ENCODE measurements at places on chromosomes 12 and 14.

- H3K4me3 ChIP-seq: no peak overlapping the region
- H3K27me3 ChIP-seq: no peaks in the 10 kb centered on the region
- no peak overlapping the region for H3K27ac ChIP-seq
- H3K36me3 ChIP-seq: no peaks in the 10 kb centered on the region
Measured at GRCh38 chr14:89600950-89601826, 184.2 kb upstream of the FOXN3 start.

DNA sequence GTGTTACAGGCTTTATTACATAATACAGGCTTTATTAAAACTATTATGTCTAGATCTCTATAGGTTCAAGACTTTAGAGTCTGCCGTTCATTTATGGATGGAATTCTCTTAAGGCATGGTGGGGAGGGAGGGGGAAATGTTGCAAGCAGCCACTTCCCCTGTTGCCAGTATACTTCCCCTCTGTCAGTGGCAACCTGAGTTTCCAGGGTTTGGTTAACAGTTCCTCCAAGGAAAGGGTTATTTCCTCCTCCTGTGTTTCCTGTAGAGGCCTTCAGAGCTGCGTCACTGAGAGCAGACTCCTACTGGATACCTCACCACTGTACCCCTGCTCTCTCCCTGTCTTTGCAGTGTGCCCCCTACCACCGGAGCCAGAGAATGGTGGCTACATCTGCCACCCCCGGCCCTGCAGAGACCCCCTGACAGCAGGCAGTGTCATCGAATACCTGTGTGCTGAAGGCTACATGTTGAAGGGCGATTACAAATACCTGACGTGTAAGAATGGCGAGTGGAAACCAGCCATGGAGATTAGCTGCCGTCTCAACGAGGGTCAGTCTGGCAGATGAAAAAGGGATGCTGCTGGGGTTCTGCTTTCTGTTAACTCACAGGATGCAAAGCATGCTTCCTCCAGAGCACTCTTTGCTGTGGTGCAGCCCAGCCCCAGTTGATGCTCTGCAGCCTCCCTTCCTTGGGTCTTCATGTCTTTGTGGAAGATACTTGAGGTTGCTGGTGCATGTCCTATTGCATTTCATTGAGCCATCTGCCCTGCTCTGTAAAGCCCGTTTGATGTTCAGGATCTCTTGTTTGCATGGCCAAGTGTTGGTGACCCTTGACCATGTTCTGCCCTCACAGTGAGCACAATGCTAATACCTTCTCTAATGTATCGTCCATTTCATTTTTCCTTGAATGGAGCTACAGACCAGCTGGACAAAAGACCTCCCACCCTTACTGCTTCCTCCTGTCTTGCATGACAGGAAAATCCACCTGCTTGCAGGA lies 63.6 kb upstream of the SRSF5 start:
- DNase-seq: no peak
- no peak overlapping the region for H3K27ac ChIP-seq
- no peaks in the 10 kb centered on the region for H3K36me3 ChIP-seq
- peaks cover 7% of the 10 kb centered on the region for H3K4me1 ChIP-seq

GRCh38 chr14:70097576-70098249 lies 91.0 kb downstream of the SLC8A3 start:
- no peak overlapping the region for H3K27ac ChIP-seq
- no peak for DNase-seq
- no peaks in the 10 kb centered on the region for H3K36me3 ChIP-seq
- no peak overlapping the region for H3K4me3 ChIP-seq
- H3K27me3 ChIP-seq: no peaks in the 10 kb centered on the region

DNA sequence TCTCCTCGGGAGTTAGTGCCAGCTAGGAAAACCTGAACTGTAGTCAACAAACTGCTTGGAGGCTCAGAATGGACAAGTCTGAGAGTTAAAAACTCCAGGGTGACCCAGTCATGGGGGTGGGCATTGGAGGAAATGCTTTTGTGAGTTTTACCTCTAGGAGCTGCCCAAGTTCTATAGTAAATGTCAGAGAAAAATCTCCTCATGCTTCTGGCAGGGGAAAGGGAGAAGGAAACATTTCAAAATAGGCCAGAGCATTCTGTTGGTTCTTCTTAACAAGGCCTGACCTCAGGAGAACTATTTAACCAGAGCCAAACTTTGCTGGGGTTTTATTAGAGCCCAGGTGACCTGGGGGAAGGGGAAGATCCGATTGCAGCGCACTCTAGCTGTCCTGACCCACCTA lies 12.3 kb downstream of the NINJ2 start:
- no peaks in the 10 kb centered on the region for H3K36me3 ChIP-seq
- no peak for DNase-seq
- no peak overlapping the region for H3K27ac ChIP-seq

- no peaks in the 10 kb centered on the region for H3K36me3 ChIP-seq
- no peak for DNase-seq
- no peak overlapping the region for H3K27ac ChIP-seq
- no peaks in the 10 kb centered on the region for H3K27me3 ChIP-seq
- no peaks in the 10 kb centered on the region for H3K4me1 ChIP-seq
Measured at GRCh38 chr12:66048835-66049537, 81.6 kb downstream of the LLPH start.

- no peaks in the 10 kb centered on the region for H3K4me1 ChIP-seq
- peak; percentile 94 for DNase-seq
- peak within 1 kb of the TSS; percentile 89 for H3K27ac ChIP-seq
Measured at GRCh38 chr14:61761959-61762786, at the start of gene SNAPC1. Gene SNAPC1, plus strand, starts transcription at chr14:61762420. Its CDS starts 41 bp downstream, at chr14:61762461.

GRCh38 chr12:45336762-45337596 lies 121.1 kb downstream of the ANO6 start:
- H3K36me3 ChIP-seq: no peaks in the 10 kb centered on the region
- no peak for DNase-seq
- H3K4me1 ChIP-seq: no peaks in the 10 kb centered on the region
- no peak overlapping the region for H3K4me3 ChIP-seq

GRCh38 chr12:102010265-102010994 lies 51.4 kb downstream of the WASHC3 start:
- H3K36me3 ChIP-seq: no peaks in the 10 kb centered on the region
- no peak for DNase-seq
- no peak overlapping the region for H3K27ac ChIP-seq
- H3K4me1 ChIP-seq: no peaks in the 10 kb centered on the region
- H3K27me3 ChIP-seq: no peaks in the 10 kb centered on the region

- DNase-seq: no peak
- no peaks in the 10 kb centered on the region for H3K4me1 ChIP-seq
- no peak overlapping the region for H3K27ac ChIP-seq
- H3K4me3 ChIP-seq: no peak overlapping the region
- peaks cover 11% of the 10 kb centered on the region for H3K36me3 ChIP-seq
Measured at GRCh38 chr12:112178796-112179195, 53.4 kb downstream of the TRAFD1 start.

- no peak for DNase-seq
- no peaks in the 10 kb centered on the region for H3K4me1 ChIP-seq
- no peak overlapping the region for H3K4me3 ChIP-seq
- no peaks in the 10 kb centered on the region for H3K36me3 ChIP-seq
Measured at GRCh38 chr14:59772233-59772632, 98.3 kb downstream of the RTN1 start.

DNA sequence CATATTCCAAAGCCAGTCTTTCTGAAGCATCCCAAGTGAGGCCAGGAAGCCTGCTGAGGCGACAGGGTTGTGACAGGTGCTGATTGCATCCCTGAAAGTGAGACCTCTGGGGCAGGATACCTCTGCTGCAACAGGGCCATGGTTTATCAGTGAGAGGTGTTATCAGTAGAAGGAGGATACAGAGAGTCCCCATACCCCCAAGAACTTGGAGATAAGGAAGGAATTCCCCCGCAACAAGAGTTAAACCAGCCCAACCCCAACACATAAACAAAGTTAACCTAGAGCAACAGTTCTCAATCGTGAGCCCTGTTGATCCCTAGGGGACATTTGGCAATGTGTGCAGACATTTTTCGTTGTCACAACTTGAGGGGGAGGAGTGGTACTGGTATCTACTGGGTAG lies 233.1 kb upstream of the NOS1 start:
- no peak overlapping the region for H3K27ac ChIP-seq
- no peak overlapping the region for H3K4me3 ChIP-seq
- H3K36me3 ChIP-seq: no peaks in the 10 kb centered on the region

DNA sequence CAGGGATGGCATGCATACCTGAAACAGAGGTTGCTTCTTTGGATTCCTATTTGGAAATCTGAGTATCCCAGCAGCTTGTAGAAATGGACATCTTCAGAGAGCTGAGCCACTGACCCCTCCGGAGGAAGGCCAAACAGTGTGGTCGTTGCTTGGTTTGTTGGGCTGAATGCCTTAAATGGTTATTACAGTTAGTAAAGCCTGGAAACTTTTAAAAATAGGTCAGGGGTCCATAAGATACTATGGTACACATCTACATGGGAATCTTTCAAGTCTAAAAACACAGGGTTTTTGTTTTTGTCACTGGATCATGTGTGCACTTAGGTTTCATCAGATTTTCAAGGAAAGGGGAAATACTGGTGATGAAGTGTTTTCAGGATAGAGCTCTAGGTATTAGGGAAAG lies 7.7 kb downstream of the DYRK2 start:
- no peak overlapping the region for H3K27ac ChIP-seq
- no peaks in the 10 kb centered on the region for H3K4me1 ChIP-seq
- H3K27me3 ChIP-seq: no peaks in the 10 kb centered on the region
- no peak for DNase-seq
- H3K36me3 ChIP-seq: no peaks in the 10 kb centered on the region

DNA sequence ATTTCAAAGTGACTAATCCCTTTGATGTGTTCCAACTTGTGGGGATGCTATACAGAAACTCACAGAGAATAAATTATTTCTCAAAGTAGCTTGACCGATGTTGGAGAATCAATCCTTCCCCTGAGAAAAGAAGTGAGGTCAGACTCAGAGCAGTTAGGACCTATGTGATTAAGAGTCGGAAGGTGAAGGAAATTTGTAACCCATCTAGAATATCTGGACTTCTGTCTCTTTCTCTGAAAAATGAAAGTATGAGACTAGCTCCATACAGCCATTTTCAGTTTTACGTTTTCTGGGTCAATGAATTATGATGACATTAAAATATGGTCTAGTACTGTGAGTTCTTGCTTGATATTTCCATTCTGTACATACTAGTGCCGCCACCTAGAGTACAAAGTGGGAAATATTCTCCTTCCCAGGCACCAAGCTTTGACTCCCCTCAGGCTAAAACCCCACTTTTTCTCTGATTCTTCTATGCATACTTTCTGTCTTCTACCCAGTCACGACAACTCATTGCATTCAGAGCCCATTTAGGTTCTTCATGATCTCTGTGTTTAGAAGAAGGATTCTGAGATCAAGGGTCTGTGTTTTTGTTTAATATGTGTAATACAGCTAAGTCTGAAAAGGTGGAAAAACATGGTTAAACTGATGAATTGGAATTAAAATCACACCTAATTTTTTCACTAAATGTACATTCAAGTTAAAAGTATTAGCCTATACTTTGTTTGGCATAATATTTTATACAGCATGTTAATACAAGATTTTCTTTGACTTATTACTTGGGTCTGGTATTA lies 6.9 kb upstream of the NTS start:
- DNase-seq: no peak
- H3K27me3 ChIP-seq: no peaks in the 10 kb centered on the region
- H3K36me3 ChIP-seq: no peaks in the 10 kb centered on the region
- peak overlapping the region; percentile 8 for H3K4me3 ChIP-seq

- no peaks in the 10 kb centered on the region for H3K36me3 ChIP-seq
- no peaks in the 10 kb centered on the region for H3K4me1 ChIP-seq
- DNase-seq: no peak
- H3K4me3 ChIP-seq: no peak overlapping the region
- no peaks in the 10 kb centered on the region for H3K27me3 ChIP-seq
- no peak overlapping the region for H3K27ac ChIP-seq
Measured at GRCh38 chr12:19695244-19696098, 256.2 kb downstream of the AEBP2 start.

- no peaks in the 10 kb centered on the region for H3K36me3 ChIP-seq
- peak overlapping the region; percentile 84 for H3K27ac ChIP-seq
- H3K27me3 ChIP-seq: no peaks in the 10 kb centered on the region
- DNase-seq: peak; percentile 97
- H3K4me3 ChIP-seq: no peak overlapping the region
- peaks cover 10% of the 10 kb centered on the region for H3K4me1 ChIP-seq
Measured at GRCh38 chr12:124359671-124360581, 65.0 kb downstream of the RFLNA start.

DNA sequence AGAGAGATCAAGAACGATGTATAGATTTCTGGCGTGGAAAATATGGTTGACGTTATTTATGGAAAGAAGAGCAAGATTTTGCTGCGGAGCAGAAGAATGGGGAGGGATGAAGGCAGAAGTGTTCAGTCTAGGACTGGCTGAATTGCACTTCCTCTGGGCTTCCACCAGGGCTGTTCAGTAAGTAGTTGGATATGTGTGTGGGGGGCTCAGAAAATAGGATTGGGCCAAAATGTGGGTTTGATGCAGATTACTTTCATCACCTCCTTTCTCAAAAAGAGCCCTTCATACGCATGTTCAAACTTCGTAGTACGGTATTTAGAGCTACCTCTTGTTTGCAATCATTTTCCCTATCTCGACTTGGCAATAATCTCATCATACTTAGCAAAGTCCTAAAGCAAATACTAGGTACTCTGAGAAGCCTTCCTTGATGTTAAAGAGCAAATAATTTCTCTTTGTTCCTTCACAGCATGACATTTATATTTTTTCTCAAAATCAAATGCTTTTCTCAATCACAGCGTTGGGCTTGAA lies 349.4 kb downstream of the NELL2 start:
- no peak overlapping the region for H3K27ac ChIP-seq
- no peaks in the 10 kb centered on the region for H3K36me3 ChIP-seq
- no peak overlapping the region for H3K4me3 ChIP-seq

DNA sequence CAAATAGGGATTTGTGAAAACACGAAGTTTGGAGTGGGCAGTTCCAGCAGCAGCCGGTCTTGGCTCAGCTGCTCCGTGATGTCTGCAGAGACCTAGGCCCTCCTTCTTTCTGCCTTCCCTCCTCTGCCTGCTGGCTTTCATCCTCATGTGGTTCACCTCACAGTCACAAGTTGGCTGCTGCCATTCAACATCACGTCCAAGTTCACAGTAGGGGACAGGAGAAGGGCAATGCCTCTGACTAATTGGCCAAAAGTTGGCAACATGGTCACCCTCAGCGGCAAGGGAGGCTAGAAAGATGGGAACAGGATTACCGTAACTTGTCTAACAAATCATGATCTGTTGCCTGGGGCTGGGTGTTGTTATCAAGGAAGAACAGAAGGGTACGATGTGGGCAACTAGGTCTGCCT lies 7.8 kb upstream of the CACNA2D4 start:
- peaks cover 7% of the 10 kb centered on the region for H3K27me3 ChIP-seq
- H3K36me3 ChIP-seq: no peaks in the 10 kb centered on the region
- DNase-seq: no peak
- H3K27ac ChIP-seq: no peak overlapping the region
- H3K4me3 ChIP-seq: no peak overlapping the region
- no peaks in the 10 kb centered on the region for H3K4me1 ChIP-seq

- no peaks in the 10 kb centered on the region for H3K36me3 ChIP-seq
- DNase-seq: no peak
- no peaks in the 10 kb centered on the region for H3K27me3 ChIP-seq
- H3K4me1 ChIP-seq: no peaks in the 10 kb centered on the region
Measured at GRCh38 chr12:82760423-82760822, 73.7 kb downstream of the TMTC2 start.

- no peak overlapping the region for H3K27ac ChIP-seq
- no peaks in the 10 kb centered on the region for H3K4me1 ChIP-seq
- DNase-seq: no peak
- no peak overlapping the region for H3K4me3 ChIP-seq
Measured at GRCh38 chr14:30331030-30331429, 227.9 kb upstream of the G2E3 start.

Data from breast epithelium (tissue), 4 donors.